ENCODE measurements at places on chromosomes 5 and 9.

DNA sequence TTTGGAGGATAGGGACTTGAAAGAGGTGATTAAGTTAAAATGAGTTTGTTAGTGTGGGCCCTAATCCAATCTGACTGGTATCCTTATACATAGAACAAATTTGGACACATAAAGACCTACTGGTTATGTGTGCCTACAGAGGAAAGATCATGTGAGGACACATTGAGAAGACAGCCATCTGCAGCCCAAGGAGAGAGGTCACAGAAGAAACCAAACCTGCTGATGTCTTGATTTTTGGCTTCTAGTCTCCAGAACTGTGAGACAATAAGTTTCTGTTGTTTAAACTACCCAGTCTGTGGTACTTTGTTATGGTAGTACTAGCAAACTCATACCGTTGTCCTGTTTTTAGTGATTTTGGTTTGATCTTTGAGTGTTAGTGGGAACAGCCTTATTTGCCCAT, 18.3 kb downstream of the RNF180 start:
- DNase-seq, result no peak

- DNase-seq, result no peak
These were observed 83.9 kb upstream of the HSPA9 start for GRCh38 chr5:138659121-138659520.

GRCh38 chr5:150130493-150130922, 25.1 kb downstream of the PDGFRB start:
- DNase-seq, result no peak

DNA sequence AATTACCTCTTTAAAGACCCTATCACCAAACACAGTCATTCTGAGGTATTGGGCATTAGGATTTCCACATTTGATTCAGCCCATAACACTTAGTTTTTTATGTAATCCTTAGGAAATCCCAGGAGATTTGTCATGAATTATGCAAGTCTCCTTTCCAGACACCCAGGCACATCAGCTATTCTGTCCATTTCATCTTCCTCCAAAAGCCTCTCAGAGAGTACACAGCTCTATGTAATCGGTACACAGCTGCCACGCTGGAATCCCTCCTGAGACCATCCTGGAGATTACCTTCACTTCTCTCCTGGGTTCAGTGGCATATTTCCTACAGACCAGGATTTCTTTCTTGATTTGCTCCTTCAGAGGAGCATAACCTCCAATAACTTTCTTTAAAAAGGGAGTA, 2309.8 kb upstream of the WWC1 start:
- no peak for DNase-seq

DNA sequence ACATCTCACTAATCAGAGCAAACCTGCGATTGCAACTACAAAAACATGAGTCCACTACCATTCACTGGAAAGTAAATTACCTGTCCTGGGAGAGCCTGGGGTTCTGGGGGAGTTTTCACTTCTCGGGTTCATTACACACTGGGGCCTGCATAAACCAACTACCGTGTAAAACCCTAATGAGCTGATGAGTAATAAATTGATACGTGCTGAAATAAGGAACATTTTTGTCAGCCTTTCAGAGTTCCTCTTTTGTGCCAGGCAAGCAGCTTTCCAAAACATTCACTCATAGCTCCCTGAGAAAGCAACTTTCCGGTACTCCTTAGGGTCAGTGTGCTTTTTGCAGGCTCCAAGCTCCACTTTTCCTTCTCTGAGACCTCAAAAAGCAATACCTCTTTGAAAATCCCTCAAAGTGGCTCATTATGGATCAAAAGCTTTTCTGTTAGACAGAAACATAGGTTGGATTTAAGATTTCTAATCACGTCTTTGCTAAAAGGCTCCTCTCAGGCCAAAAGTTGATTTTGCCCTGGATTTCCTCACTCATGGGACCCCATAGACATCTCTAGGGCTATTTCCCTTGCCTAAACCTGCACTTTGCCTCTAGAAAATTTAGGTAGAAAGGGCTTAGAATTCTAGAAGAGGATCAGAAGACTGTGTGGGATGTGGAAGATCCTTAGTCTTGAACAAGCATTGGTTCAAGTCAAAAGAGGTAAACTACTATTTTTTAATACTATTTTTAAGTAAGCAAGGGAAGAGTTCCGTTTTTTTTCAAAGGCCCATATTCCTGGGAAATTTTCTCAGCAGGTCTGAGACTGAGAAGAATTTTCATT, 74.8 kb downstream of the ST8SIA4 start:
- DNase-seq, result no peak

- peak; percentile 10 for DNase-seq
These were observed 780.5 kb upstream of the ZNF608 start for GRCh38 chr5:125526966-125527365.

- DNase-seq, result no peak
These were observed 442.0 kb downstream of the ACTL7B start for GRCh38 chr9:108413809-108414208.

- no peak for DNase-seq
These were observed at the start of gene PCDHGA4 for GRCh38 chr5:141354900-141355469. PCDHGA4 (plus strand) TSS chr5:141355021; CDS start chr5:141355108, 87 bp downstream.

GRCh38 chr9:130491830-130492482, 47.2 kb downstream of the ASS1 start:
- no peak for DNase-seq

GRCh38 chr5:172984244-172984953, 828 bp downstream of the ATP6V0E1 start:
- DNase-seq, result peak; percentile 89

GRCh38 chr5:18465833-18466681, 831.8 kb downstream of the TAF11L14 start:
- DNase-seq, result peak; percentile 75

- no peak for DNase-seq
These were observed 195.9 kb downstream of the RFK start for GRCh38 chr9:76198336-76198735.

DNA sequence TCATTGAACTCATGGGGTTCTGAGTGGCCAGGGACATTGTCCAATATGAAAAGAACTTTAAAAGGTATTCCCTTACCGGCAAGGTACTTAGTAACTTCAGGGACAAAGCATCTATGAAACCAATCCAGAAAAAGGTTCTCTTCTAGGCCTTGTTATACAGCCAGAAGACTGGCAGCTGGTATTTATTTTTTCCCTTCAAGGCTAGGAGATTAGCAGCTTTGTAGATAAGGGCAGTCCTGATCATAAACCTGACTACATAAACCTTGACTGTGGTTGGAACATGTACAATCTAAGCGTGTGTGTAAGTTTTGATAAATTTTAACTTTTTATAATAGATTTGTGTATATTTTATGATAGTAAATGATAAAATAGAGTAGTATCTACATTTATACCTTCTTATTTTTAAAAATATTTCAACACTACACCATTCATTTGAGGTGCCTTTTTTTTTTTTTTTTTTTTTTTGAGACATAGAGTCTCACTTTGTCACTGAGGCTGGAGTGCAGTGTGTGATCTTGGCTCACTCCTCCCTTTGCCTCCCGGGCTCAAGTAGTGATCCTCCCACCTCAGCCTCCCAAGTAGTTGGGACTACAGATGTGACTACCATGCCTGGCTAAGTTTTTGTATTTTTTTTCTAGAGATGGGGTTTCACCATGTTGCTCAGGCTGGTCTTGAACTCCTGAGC, 24.5 kb downstream of the RANBP17 start:
- DNase-seq, result no peak

DNA sequence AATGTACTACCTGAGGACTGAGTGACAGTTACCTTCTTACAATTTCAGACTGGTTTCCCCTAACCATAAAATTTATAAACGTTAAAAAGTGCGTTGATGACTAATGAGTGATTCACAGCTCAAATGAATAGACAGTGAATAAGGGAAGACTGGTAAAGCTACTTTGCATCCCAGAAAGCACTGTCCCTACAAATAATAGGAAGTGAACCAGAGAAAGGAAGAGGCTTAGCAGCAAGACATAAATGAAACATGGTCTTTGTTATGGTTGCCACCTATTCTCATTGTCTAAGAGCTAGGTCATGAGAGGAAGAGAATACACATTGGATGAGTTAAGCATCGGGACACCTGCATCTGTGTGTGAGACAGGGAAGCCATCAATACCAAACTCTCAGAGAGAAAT, 849.2 kb downstream of the TAF11L14 start:
- DNase-seq, result peak; percentile 71

- peak; percentile 40 for DNase-seq
These were observed at the start of gene CERCAM for GRCh38 chr9:128420651-128421481. CERCAM (plus strand) TSS chr9:128420857; CDS start chr9:128420878, 21 bp downstream.

DNA sequence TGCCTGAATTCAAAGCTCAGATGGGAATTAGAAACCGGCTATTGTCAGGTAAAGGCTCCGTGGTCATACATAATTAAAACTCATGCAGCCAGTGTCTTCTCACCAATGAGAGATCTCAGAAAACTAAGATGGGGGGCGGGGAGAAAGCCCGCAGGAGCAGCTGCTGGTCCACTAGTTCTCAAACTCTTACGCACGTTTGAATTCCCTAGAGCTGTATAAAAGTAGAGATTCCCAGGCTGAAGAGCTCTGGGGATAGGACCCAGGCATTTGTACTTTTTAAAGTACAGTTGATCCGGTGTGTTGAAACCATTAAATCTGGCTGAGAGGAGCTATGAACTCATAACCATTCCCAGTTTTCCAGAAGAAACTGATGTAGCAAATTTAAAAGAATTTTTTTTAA, 68.5 kb downstream of the FRMD3 start:
- no peak for DNase-seq

DNA sequence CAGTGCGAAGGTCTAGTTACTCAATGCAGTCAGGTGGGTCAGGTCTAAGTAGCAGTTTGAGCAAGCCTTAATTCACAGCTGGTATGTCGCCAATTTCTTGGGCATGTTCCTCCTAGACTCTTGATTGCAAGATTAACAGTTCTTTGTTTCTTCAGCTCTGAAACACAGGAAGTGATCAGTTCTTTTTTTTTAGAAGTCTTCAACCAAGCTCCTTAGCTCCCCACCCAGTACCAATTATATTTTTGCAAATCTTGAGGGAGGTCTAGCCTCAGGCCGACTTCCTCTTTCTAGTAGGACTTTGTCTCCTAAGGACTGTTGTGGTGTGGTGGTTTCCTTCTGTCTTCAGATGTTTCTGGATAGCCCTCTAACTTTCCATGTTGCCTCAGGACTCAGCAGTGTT, 2054.2 kb downstream of the MAT2B start:
- no peak for DNase-seq

GRCh38 chr5:66585291-66585690, 10.9 kb upstream of the MAST4 start:
- peak; percentile 13 for DNase-seq

DNA sequence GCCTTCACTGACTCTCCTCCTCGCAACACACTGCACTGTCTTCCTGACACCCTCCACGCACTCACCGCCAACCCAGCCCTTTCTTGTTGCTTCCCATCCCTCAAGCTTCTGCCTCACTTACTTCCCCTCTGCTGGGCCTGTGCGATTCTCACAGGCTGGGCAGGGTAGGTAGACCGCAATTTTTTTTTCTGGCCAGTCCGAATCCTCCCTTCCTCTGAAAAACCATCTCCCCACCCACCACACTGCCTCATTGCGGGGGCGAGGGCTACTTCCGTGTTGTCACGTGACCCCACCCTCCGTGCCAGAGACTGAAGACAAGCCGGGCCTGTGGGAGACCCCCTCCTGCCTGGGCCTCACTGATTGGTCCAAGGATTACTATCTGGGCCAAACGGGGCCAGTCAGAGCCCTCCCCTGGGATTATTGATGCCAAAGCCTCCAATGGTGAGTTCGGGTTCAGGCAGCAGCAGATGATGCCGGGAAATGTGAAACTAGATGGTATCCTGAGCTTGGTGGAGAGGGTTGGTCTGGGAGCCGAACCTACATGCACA, 73.1 kb downstream of the STK10 start:
- DNase-seq, result no peak

DNA sequence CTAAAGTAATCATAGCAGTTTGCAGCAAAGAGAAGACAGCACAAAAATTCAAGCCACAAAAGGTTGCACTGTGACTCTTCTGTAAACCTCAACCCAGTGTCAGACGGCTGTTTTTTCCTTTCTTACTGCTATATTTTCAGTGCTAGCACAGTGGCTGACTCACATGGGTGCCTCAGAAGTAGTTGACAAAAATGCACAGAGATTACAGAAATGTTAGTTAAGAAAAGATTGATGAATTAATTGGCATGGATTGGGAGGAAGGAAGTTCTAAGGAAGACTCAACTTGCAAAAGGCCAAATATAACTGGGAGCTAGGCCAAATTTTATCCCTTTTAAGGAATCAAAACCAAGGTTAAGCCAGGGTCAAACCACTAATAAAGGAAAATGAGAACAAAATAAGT, 43.7 kb upstream of the ITGA1 start:
- peak; percentile 6 for DNase-seq

DNA sequence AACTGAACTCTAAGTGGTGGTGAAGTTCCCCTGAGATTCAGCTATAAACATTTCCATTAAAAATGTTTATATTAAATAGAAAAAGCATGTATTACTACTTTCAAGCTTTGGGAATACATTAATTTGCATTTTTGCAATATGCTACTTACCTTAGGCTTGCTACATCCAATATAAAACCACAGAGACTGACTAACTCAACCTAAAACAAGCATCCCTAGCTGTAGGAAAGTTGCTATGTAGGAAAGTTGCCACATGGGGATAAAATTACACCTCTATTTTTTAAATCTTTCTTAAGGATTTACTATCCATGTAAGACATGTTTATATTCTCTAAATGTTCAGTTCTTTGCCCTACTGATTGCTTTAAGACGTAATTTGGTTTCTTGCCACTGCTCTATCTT, 12.8 kb downstream of the SCAMP1 start:
- DNase-seq, result no peak

DNA sequence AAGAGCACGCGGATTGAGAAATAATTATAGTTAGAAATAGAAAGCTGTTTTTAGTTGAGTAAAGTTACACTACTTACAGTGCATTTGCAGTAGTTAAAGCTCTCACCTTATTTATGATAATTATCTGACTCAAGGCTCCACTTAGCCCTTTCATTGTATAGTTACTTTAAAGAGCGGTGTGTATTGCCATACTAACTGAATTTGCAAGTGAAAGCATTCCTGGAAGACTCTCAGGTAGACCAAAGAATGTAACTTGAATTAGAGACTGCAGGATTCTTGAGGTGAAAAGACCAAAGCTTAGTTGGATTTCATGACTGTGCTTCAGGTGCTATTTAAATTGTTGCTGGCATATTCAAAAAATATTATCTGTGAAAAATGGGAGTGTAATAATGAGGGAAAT, 4.2 kb upstream of the RASA1 start:
- no peak for DNase-seq

GRCh38 chr5:71522151-71522550, 65.0 kb upstream of the MCCC2 start:
- no peak for DNase-seq

Data from epithelial cell of esophagus (primary cell).